ENCODE measurements at places on chromosomes 4 and X. TPM values are rescaled to one million over a fixed set of nuclear protein-coding genes. Genes with fewer than 3 reads are reported as not detected.

- no peaks in the 10 kb centered on the region for H3K27me3 ChIP-seq
- no peak overlapping the region for H3K27ac ChIP-seq
- H3K4me1 ChIP-seq = no peaks in the 10 kb centered on the region
- no peaks in the 10 kb centered on the region for H3K36me3 ChIP-seq
- H3K4me3 ChIP-seq = no peak overlapping the region
Observed at GRCh38 chr4:187491959-187492358, 503.6 kb upstream of the ZFP42 start.

GRCh38 chrX:85569686-85570085, 190.2 kb upstream of the POF1B start:
- no peaks in the 10 kb centered on the region for H3K4me1 ChIP-seq
- H3K27me3 ChIP-seq = no peaks in the 10 kb centered on the region
- no peak for DNase-seq
- no peaks in the 10 kb centered on the region for H3K36me3 ChIP-seq

ETDA gene
- not detected for total RNA-seq

DNA sequence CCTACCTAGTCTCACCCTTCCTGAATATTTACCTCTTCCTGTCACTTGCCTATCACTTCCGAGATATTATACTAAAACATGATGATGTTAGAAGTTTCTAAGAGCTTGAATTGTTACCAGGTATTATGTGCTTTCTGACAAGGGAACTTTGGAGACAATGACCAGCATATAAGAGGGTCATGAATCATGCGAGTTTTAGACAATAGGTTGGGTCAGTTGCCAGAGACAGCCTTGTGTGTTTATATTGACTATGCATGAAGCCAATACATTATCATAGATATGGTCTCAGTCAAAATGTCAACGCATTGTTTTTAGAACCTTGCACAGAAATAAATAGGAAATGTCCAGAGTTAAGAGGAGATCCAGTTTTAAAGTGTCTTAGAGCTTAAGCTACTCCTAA, 116.8 kb downstream of the KLHL4 start:
- H3K36me3 ChIP-seq = no peaks in the 10 kb centered on the region
- DNase-seq = no peak
- H3K27me3 ChIP-seq = no peaks in the 10 kb centered on the region
- H3K4me3 ChIP-seq = no peak overlapping the region

GPR82 gene
- total RNA-seq = not detected

DNA sequence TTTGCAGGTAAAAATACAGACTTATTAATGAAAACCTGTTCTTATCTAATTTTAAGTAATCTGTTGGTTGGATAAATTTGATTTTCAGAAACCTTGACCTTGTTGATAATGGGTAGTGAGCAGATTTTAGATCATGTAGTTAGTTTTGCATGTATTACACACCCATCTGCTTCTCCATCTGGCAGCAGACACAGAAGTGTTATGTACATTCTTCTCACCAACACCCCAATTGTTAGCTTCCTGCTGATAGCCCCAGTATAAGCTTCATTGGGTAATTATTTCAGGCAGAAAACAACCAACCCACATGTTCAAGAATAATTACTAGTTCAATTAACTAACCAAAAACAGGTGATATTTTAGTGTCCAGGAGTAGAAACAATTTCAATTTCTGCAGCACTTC, 1740.5 kb upstream of the AGA start:
- DNase-seq = no peak
- no peak overlapping the region for H3K4me3 ChIP-seq
- no peaks in the 10 kb centered on the region for H3K36me3 ChIP-seq
- H3K27me3 ChIP-seq = no peaks in the 10 kb centered on the region
- H3K4me1 ChIP-seq = no peaks in the 10 kb centered on the region
- no peak overlapping the region for H3K27ac ChIP-seq

GRCh38 chr4:169698331-169698730, 59.4 kb downstream of the HPF1 start:
- no peak overlapping the region for H3K4me3 ChIP-seq
- no peak for DNase-seq
- no peaks in the 10 kb centered on the region for H3K27me3 ChIP-seq
- H3K27ac ChIP-seq = no peak overlapping the region
- peaks cover 22% of the 10 kb centered on the region for H3K36me3 ChIP-seq
- no peaks in the 10 kb centered on the region for H3K4me1 ChIP-seq

DNA sequence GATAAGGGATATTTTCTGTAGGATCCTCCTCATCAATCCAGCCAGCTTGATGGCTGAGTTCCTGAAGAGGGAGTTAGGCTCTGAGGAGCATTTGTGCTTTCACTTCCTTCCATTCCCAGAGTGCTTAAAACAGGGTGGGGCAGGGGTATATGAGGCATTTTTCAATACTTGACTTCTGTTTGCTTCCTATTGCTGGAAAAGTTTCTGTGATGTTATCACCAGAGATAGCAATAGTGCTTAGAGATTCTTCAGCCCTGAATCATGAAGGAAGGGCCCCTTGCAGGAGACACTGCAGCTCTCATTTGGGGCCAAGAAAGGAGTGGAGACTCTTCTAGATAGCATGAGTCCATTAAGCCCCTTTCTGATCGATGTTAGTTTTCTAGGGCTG, 166.7 kb upstream of the RPS6KA3 start:
- no peaks in the 10 kb centered on the region for H3K36me3 ChIP-seq
- H3K4me3 ChIP-seq = no peak overlapping the region
- H3K4me1 ChIP-seq = peaks cover 4% of the 10 kb centered on the region
- H3K27ac ChIP-seq = no peak overlapping the region
- no peaks in the 10 kb centered on the region for H3K27me3 ChIP-seq
- DNase-seq = no peak

DNA sequence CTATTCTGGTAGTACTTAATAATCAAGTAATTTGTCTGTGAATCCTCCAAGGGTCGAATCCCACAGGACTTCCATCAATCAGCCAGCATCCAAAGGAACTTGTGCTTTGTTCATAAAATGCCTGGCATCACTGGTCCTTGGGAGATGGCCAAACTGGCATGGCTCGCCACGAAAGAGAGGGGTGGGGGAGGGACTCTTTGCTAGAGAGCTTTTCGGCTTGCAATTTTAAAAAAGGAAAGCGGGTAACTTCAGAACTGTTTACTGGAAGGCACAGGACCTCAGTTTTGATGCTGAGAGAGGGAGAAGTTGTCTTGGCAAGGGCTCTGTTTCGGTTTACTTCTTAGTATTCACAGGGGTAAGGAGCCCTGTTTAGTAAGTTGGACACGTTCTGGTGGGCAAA, 79.4 kb upstream of the FHL1 start:
- H3K4me1 ChIP-seq = peaks cover 20% of the 10 kb centered on the region
- H3K36me3 ChIP-seq = no peaks in the 10 kb centered on the region
- H3K4me3 ChIP-seq = no peak overlapping the region
- no peak overlapping the region for H3K27ac ChIP-seq
- no peak for DNase-seq

DNA sequence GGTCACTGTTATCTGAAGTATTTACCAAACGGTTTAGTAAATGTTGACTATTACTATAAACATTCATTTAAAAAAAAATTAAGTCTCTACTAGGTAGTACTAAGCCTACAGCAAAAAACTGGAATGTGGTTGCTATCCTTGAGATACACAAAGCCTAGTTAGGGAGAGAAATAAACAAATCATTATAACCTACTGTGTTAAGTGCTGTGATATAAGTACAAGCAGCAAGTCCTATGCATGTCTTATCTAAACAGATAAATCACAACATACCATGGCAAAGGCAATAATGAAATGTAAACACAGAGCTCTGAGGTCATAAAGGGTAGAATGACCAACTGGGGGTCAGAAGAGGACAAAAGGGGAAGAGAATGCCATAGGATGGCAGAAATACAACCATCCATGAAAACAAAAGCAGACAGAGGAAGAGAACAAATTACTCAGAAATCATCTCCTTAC, 92.2 kb downstream of the RNF150 start:
- H3K27me3 ChIP-seq = no peaks in the 10 kb centered on the region
- peaks cover 16% of the 10 kb centered on the region for H3K4me1 ChIP-seq
- no peak for DNase-seq
- no peaks in the 10 kb centered on the region for H3K36me3 ChIP-seq
- no peak overlapping the region for H3K4me3 ChIP-seq
- no peak overlapping the region for H3K27ac ChIP-seq

DNA sequence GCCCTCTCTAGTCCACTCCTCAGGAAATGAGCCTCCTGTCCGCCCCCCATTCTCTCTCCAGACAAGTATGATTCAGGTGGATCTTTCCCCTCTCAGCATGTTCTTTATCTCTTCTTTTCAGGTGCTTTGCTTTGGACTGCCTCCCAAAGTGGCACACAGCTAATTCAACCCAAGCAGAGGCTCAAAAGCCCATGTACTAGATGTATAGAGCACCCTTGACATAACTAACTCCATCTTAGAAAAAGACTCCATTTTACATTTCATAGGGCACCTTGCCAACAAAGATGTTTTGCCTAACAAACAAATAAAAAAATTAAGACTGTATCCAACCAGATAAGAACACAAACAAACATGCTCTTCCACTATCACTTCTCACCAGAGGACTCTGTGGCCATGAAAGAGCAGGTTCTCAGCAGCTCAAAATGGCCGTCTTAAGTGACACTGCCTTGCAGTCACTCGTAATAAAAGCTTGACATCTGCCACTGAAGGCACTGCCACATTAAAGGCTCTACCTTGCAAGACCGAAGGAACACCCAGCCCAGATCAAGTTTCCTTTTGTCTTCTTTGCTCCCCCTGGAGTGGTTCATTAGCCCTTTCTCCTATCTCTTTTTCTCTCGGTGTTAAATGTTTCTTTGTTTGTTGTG, 84.9 kb upstream of the TAB3 start:
- H3K27ac ChIP-seq = no peak overlapping the region
- H3K4me3 ChIP-seq = no peak overlapping the region
- no peaks in the 10 kb centered on the region for H3K27me3 ChIP-seq
- no peaks in the 10 kb centered on the region for H3K4me1 ChIP-seq
- no peaks in the 10 kb centered on the region for H3K36me3 ChIP-seq
- no peak for DNase-seq

CXCL10 gene
- not detected for total RNA-seq

ZNF711 gene
- 1.5 TPM for total RNA-seq

DNA sequence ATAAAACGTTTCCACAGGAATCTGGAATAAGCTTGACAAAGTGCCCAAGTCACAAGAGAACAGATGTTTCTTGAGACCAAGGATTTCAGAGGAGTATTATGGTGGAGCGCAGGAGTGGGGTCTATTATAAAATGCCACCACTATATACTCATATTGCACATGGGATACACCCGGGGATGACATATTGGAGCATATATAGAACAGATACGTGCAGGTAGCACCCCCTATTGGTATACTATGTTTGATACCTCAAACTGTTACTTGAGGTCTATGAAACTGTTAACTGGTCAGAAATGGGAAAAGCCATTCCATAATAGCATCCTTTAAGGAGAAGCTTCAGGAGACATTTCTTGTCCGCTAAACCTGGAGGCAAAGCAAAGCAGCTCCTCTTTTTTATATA, 86.0 kb downstream of the PCYT1B start:
- H3K4me3 ChIP-seq = no peak overlapping the region
- H3K36me3 ChIP-seq = no peaks in the 10 kb centered on the region
- no peak overlapping the region for H3K27ac ChIP-seq
- H3K27me3 ChIP-seq = peaks cover 2% of the 10 kb centered on the region

DNA sequence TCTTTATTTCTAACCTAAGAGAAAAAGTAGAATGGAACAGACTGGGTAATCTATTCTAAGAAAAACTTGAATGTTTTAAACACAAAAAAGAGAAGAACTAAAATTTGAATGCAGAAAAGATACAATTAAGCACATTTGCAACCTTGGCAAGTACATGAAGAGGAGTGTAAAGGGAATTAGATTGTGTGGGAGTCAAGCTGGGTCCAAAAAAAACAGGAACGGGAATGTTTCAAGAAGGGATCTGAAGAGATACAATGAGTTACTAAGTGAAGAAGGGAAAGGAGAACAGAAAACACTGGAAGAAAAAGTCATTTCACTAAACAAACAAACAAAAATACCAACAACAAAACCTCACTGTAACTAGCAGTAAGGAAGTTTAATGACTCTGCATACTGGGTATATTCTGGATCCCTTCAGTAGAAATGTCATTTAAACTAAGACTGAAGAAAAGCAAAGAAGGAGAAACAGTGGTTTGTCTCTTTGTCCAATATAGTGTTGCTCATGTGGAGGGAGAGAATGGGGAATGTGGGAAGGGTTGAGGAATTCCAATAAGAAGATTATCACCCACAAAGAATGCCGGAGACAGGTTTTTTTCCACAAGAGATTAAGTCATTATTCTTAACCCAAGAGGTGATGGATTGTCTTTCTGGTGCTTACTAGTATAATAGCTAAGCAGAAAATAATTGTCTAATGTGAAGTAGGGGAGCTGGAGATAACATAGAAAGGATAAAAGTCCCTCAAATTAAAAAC, 50.4 kb upstream of the PTPN13 start:
- DNase-seq = no peak
- H3K27ac ChIP-seq = no peak overlapping the region
- H3K4me3 ChIP-seq = no peak overlapping the region
- H3K36me3 ChIP-seq = no peaks in the 10 kb centered on the region
- peaks cover 13% of the 10 kb centered on the region for H3K4me1 ChIP-seq

GRCh38 chrX:74107666-74108065, 196.3 kb upstream of the ZCCHC13 start:
- DNase-seq = no peak
- no peaks in the 10 kb centered on the region for H3K4me1 ChIP-seq
- no peaks in the 10 kb centered on the region for H3K36me3 ChIP-seq
- H3K4me3 ChIP-seq = no peak overlapping the region
- H3K27ac ChIP-seq = no peak overlapping the region
- H3K27me3 ChIP-seq = no peaks in the 10 kb centered on the region

- no peak overlapping the region for H3K4me3 ChIP-seq
- no peaks in the 10 kb centered on the region for H3K36me3 ChIP-seq
- no peaks in the 10 kb centered on the region for H3K27me3 ChIP-seq
Observed at GRCh38 chr4:66558651-66559050, 888.4 kb upstream of the EPHA5 start.

DNA sequence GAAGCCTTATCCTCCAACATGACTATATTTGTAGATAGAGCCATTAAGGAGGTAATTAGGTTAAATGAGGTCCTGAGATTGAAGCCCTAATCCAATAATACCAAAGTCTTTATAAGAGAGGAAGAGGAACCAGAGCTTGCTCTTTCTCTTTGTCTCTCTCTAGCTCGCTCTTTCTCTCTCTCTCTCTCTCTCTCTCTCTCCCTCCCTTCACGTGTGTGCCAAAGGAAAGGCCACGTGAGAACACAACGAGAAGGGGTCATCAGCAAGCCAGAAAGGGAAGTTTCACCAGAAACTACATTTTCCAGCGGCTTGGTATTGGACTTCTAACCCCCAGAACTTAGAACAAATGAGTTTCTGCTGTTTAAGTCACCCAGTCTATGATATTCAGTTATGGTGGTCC, 1540.5 kb downstream of the C4orf33 start:
- no peak for DNase-seq
- H3K27ac ChIP-seq = no peak overlapping the region
- H3K4me3 ChIP-seq = no peak overlapping the region
- H3K36me3 ChIP-seq = no peaks in the 10 kb centered on the region
- no peaks in the 10 kb centered on the region for H3K4me1 ChIP-seq
- no peaks in the 10 kb centered on the region for H3K27me3 ChIP-seq

TEX11 gene
- total RNA-seq = not detected

- H3K27me3 ChIP-seq = no peaks in the 10 kb centered on the region
- no peaks in the 10 kb centered on the region for H3K4me1 ChIP-seq
- H3K4me3 ChIP-seq = no peak overlapping the region
- no peak overlapping the region for H3K27ac ChIP-seq
- no peaks in the 10 kb centered on the region for H3K36me3 ChIP-seq
Observed at GRCh38 chr4:27835851-27836250, 975.2 kb downstream of the STIM2 start.

Measured in osteoblast (primary cell).